Astrocyte of the cerebellum (primary cell): ENCODE measurements at places on chromosomes 1 and 21.

DNA sequence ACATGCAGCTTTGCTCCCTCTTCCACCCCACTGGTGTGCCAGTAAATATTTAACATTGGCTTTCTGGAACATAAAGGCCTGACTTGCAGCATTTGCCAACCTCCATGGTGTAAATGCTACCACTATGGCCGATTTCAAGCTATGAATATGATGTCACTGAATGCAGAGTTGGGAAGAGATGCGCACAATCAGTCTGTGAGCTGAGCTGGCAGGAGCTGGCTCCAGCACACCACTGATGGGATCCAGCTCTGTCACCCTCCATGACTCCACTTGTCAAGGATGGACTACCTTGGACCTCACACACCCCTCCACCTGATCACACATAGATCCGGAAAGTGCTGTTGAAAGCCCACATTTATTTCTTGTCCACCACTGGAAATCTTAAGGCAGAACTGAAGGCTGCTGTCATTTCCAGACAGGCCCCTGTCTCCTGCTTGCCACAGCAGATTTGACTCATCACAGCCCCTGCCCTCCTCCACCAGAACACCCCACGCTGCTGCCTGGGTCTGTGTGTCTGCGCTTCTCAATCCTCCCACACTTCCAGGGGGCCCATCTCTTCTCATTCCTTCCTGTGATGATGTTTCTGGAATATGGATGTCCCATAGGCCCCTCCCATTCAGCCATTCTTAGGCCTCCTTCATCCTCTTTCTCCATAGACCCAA is 82.2 kb upstream of the BCAR3 start:
- DNase-seq: no peak

GRCh38 chr1:36909946-36910725 is 124.2 kb downstream of the GRIK3 start:
- DNase-seq: no peak

DNA sequence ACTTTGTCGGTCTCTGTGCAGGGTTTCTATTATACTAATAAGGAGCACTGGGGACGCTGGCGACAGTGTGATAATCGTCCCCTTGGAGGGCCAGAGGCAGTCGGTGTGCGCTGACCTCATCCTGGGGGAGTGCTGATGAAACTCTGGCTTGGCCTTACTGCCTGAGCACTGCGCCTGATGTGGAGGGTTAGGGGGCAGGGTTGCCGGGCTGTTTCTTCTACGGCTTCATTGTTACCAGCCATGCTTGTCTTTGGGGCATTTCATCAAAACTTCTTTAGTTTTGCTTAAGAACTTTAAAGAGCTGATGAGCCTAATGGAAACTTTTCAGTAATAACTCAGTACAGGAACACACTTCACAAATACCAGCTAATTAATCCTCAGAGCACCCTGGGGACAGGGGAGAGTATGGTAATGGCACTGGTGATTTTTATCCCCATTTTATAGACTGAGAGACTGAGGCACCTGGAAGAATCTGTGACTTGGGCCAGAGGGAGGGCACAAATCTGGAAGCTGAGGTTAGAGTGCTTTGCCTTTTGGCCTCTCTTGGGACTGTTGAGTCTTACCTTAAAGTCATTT is 81.8 kb downstream of the PEX14 start:
- no peak for DNase-seq

- DNase-seq: no peak
Observed at GRCh38 chr1:155073377-155074242, 5.0 kb upstream of the EFNA3 start.

GRCh38 chr21:34843562-34843961 is 174.8 kb downstream of the CLIC6 start:
- DNase-seq: no peak

DNA sequence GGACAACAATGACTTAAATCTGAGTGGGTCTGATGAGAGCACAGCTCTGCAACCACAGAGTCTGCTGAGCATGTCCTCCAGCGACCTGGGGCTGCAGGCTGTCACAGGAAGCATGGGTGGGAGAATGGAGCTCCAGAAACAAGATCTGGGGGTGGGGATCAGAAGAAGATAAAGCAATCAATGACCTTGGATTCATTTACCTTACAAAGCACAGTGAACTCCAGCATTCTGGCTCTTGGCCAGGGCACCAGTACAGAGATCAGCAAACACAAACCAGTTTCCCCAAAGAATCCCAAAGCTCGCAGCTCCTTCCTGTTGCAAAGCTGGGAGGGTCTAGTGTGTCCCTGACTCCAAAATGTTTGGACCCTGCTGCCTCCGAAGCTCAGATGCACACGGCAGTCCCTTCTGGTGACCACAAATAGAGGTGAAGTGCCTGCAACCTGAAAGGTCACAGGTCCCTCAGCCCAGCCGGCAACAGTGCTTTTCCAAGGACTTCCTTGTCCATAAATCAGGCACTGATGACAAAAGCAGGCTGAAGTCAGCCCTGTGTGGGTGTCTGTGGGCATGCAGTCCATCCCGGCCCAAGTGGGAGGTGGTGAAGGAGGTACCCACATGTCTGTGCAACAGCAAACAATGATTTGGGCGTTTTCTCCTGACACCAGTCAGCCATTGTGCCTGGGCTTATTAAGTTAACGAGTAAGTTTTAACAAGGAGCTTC is 76.1 kb downstream of the SH3BGR start:
- no peak for DNase-seq

DNA sequence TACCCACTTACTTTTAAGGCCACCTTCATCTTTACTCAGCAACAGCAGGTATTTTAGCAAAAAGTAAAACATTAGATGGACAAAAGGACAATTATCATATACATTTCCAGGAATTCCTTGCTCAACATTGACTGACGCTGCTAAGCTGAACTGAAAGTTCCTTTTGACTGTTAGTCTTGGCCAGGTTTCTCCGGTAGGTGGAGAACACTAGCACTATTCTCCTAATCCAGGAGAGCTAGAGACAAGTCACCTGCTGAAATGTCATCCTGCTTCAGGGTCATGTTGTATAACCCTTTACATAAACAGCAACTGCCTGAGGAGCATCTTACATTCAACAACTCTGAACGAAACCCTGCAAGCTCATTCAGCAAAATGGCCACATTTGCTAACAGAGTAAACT is 109.0 kb upstream of the ESRRG start:
- no peak for DNase-seq

- no peak for DNase-seq
Observed at GRCh38 chr1:205353191-205353590, 3.5 kb downstream of the KLHDC8A start.

DNA sequence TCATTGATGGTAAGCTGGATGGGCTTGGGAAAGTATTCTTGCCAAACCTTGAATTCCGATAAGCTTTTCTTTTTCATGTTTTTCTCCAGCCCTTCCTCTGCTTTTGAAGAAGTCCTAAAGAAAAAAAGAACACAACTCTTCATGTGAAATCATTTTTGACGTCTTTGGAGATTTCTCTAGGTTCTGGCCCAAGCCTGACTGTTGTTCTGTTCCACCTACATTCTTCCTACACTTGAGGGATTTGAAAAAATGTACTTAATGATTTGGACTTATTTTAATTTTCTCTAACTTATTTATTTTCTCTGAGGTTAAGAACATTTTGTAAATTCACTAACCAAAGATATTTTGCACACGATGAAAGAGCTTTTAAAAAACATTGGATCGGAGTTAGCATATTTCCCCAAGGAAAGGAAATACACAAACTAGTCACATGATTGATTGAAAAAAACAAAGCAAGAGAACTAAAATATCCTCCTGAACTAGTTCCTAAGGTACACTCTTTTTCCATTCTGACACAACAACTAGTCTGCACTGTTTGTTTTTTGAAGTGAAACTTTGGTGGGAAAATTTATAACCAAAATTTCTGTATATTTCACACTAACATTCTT is 82.3 kb downstream of the LTN1 start:
- DNase-seq: no peak

- DNase-seq: no peak
Observed at GRCh38 chr1:157575744-157576143, 22.1 kb downstream of the FCRL4 start.

DNA sequence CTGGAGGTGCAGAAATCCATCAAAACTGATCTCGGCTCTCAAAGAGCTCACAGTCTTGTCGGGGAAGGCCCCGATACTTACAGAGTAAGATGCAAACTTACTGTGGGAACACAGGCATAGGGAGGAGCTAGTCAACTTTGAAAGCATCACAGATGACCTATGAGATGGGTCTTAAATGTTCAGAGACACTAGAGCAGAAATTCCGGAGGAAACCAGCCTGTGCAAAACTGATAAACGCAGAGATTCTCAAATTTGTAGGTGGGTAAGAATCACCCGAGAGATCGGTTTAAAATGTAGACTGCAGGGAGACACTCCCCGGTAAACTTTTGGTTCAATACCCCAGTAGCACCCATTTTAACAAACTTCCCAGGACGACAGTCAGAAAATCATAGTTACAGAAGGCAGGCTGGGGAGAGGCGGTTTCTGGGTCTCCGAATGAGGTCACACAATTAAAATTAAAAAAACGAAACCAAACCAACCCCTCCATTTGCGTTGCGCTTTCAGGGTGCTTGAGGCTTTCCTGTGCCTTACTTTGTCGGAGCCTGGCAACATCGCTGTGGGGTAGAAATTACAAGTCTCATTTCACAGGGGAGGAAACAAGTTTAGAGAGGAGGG is 755 bp upstream of the THRAP3 start:
- no peak for DNase-seq

DNA sequence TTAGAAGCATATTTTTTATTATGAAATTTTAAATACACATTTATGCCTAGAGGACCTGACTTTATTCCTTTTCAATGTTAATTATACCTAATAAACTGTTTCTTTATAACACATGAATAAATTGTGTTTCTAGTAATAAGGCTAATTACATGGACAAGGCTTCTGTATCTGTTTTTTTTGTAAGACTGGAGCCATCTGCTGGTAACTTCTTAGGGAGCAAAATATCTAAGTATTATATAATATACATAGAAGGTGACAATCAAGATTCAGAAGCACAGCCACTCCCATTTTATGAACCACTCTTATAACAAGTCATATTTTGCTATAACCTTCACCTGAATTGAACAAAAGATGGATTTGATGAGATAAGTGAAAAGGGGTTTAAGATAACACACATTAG is 84.2 kb downstream of the LBR start:
- DNase-seq: no peak

DNA sequence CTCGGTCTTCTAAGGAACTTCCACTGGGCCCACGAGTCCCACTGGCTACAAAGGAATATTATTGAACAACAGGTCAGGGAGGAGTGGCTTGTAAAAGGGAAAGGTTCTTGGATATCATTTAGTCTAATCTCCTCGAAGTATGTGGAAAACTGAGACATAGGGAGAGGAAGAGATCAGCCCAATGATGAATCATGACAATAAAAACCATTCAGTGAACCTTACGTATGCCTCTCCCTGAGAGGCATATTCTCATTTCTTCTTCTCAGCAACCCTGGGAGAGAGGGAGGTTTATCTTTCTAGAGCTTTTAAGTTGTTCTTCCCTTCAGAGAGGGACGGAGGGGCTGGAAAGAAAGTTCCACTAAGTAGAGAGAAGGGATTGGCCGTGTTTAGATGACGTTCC is 5.3 kb upstream of the MOB3C start:
- DNase-seq: no peak

DNA sequence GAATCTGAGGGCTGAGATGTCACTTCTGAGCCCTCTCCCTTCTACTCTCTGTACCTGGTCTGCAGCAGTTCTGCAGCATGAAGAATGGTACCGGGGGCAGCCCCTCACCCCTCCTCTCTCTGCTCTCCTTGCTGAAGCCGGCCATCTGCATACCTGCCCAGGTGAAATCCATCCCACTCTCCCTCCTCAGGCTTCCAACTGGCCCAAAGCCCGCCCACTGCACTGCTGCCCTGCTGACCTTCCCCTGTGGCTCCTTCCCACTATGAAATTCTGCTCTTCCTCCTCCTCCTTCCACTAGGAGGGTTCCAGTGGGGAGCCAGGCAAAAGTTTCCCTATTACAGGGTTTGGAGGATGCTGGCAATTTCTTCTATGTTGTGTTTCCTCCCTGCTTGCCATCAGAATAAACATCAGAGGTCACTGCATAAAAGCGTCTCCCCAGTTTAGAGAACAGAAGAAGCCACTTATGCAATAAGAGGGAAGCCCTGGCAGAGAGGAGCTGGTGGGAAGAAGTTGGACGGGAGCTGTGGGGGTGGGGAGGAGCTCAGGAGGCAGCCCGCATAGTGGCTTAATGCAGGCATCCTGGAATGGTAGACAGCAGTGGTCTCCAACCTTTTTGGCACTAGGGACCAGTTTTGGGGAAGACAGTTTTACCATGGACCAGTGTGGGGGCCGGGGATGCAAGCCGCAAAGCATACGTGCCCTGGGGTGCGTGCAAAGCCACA is 30.3 kb downstream of the TMCO4 start:
- no peak for DNase-seq

- peak; percentile 16 for DNase-seq
Observed at GRCh38 chr1:115980998-115981993, 5.0 kb downstream of the SLC22A15 start.

GRCh38 chr1:231395076-231395997 is 26.8 kb downstream of the EGLN1 start:
- peak; percentile 93 for DNase-seq

- DNase-seq: no peak
Observed at GRCh38 chr21:27035791-27036190, 68.9 kb upstream of the ADAMTS5 start.

GRCh38 chr1:64323882-64324281 is 120.5 kb downstream of the UBE2U start:
- no peak for DNase-seq

DNA sequence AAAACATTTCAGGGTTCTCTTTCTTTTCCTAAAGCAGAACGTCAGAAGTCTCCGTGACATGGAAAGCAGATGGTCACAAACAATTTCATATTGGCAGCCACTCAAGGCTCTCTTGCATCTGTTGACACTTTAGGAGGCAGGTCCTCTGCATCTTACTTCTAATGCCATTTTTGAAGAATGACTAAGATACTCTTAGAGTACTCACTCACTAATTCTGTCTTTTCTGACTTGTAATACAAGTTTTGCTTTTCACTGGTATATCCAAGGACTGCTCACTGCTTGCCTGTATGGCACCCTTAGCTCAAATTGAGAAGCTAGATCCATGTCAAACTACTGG is 68.3 kb downstream of the PRRX1 start:
- DNase-seq: no peak

DNA sequence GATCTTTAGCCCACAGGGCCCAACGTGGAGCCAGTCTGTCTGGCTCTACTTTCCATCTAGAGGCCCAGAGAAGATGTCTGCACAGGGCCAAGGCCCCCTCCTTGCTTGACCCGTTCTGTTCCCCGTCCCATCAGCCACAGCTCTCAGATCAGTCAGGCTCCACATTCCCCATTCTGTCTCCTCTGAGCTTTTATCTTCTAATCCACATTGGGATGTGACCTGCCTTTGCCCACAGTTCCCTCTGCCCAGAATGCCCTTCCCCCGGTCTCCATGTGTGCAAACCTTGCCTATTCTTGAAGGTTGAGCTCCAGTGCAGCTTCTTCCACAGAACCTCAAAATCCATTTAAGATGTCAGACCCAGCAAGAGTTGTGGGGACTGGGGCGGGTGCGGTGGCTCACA is 53.3 kb upstream of the WASF2 start:
- DNase-seq: no peak
